Esophagus squamous epithelium (tissue), 5 donors: ENCODE measurements at places on chromosomes 3 and 15.

DNA sequence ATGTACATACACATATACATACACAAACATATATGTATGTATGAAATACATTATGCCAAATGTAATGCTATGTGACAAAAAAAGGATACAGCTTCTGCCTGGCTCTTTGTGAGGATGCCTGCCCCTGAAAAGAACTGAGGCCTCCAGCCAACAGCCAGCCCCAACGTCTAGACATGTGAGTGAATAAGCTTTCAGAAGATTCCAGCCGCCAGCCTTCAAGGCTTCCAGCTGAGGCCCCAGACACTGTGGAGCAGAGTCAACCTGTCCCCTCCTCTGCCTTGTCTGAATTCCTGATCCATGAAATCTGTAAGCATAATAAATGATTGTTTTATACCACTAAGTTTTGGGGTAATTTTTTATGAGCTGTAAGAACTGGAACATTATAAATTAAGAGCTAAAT is 24.7 kb downstream of the GXYLT2 start:
- no peak for DNase-seq

- DNase-seq: no peak
These were observed 102.8 kb downstream of the RFTN1 start for GRCh38 chr3:16410659-16411058.

- DNase-seq: no peak
These were observed 1.3 kb upstream of the MEF2A start for GRCh38 chr15:99564221-99565048.

- no peak for DNase-seq
These were observed 60.7 kb upstream of the USP50 start for GRCh38 chr15:50607129-50607528.

- DNase-seq: no peak
These were observed 2.2 kb downstream of the C15orf62 start for GRCh38 chr15:40772014-40772413.

GRCh38 chr15:99703603-99704443 is 29.4 kb downstream of the LYSMD4 start:
- DNase-seq: no peak

GRCh38 chr3:155983834-155984474 is 113.5 kb downstream of the GMPS start:
- DNase-seq: no peak

GRCh38 chr3:6351752-6352151 is 509.2 kb upstream of the GRM7 start:
- no peak for DNase-seq

DNA sequence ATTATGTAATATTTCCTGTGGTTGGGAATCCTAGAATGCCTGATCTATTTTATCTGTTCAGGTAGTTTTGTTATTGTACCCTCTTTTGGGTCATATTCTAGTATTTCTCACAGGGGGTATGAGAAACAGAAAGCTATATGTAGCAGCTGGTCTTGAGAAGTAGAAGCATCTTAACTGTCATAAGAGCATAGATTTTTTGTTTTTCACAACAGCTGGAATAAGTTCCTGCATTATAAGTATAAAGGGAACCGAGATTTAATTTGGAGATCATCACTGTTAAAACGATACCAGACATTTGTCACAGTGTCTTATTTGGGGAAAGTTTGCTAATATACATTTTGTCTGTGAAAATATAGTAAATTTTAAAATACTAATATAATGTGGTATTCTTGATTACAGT is 4.8 kb downstream of the RAP2B start:
- DNase-seq: no peak

- DNase-seq: no peak
These were observed 25.3 kb downstream of the CCR9 start for GRCh38 chr3:45911511-45912226.

GRCh38 chr15:61598655-61599054 is 369.6 kb upstream of the RORA start:
- DNase-seq: no peak

- DNase-seq: no peak
These were observed 88.1 kb downstream of the VPS8 start for GRCh38 chr3:184899953-184900595.

- DNase-seq: no peak
These were observed 6.3 kb downstream of the CSK start for GRCh38 chr15:74788042-74788682.

- no peak for DNase-seq
These were observed 13.2 kb upstream of the CCDC13 start for GRCh38 chr3:42786212-42786611.

- DNase-seq: no peak
These were observed 45.0 kb downstream of the WDR76 start for GRCh38 chr15:43871835-43872234.

GRCh38 chr3:159635047-159635641 is 353.5 kb upstream of the IL12A start:
- no peak for DNase-seq

DNA sequence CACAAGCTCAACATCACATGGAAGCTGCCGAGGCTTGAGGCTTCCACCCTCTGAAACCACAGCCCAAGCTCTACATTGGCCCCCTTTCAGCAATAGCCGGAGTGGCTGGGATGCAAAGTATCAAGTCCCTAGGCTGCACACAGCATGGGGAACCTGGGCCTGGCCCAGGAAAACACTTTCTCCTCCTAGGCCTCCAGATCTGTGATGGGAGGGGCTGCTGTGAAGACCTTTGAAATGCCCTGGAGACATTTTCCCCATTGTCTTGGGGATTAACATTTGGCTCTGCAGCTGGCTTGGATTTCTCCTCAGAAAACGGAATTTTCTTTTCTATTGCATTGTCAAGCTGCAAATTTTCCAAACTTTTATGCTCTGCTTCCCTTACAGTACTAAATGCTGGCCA is 18.2 kb downstream of the HRG start:
- DNase-seq: no peak

- DNase-seq: no peak
These were observed 20.9 kb downstream of the SYN2 start for GRCh38 chr3:12024959-12025570.

DNA sequence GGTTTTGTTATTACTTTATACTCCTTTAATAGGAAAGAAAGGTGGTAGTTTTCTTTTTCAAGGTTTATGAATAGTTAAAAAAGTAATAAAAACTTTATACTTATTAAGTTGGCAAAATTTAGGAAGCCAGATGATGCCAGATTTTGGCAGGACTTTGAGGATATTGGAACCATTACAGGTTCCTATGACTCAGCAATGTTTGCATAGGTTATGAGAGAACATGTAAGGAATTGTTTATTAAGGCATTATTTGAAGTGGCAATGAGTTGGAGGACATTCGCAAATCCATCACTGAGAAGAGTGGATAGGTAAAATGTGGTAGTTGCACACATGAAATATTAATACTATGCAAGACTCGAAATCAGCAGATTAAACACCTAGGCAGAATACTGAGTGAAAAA is 29.9 kb downstream of the CDAN1 start:
- DNase-seq: no peak

GRCh38 chr15:95175914-95176658 is 944.7 kb downstream of the MCTP2 start:
- no peak for DNase-seq

- no peak for DNase-seq
These were observed 43.5 kb downstream of the ADAMTS17 start for GRCh38 chr15:100298257-100298656.

DNA sequence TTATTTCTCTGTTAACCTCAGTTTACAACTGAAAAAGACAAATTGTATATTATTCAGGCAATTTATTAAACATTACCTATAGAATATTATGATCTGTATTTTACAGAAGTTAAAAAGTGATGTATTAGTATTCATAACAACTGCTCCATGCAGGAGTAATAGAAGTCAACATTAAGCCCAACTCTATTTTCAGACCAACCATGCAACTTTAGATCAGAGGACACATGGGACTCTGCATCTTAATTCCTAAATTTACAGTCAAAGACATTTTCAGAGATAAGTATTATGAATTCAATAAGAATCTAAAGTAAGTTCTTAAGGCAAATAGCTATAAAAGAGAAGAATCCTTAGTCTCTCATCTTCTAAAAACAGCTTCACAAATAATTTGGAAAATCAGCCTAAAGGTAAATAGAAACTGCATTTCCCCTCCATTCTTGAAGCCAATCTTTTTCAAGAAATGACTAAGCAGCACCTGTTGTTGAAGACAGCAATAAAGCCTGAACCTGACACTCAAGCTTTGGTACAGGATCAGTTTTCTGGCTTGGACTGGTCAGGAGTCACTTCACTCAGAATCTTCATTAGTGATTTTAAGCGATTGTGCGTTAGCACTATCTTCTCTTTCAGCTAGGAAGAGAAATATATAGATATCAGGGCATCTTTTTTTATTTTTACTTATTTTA is 23.0 kb downstream of the OIP5 start:
- no peak for DNase-seq

DNA sequence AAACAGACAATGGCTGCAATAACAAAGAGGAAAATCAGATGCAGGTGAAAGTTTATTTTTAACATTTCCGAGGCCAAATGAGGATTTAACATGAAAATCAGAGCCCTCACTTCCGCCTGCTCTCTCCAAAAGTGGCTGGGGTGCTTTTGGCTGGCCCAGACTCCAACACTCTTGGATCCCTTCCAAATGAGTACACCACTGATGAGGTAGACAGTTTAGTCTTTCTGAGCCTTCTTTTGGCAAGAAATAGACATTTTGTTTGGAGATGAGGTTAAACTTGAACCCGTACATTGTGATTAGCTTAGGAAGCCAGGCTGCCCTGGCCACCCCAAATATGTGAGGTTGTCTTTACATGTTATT is 51.0 kb upstream of the TRA2B start:
- no peak for DNase-seq

DNA sequence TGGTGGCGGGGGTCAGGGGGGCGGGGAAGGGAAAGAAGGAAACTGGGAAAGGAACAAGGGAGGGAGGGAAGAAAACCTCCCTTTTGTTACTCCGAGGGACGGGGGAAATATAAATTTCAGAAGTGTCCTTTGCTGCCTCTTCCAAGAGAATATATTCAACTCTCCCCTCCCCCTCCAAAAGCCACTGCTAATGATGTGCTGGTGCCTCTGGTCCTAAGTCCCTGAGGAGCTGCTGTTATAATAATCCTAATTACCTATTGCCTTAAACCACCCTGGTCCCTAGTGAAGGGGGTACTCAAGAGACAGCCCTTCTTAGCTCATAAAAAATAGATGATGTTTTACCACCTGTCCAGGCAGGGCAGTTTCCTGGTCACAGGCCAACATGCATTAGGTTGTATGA is 118.3 kb upstream of the TRIM42 start:
- DNase-seq: no peak

GRCh38 chr15:42707873-42708544 is 28.9 kb downstream of the CDAN1 start:
- DNase-seq: no peak

- DNase-seq: no peak
These were observed 1.4 kb upstream of the MAGEL2 start for GRCh38 chr15:23648920-23649515.

DNA sequence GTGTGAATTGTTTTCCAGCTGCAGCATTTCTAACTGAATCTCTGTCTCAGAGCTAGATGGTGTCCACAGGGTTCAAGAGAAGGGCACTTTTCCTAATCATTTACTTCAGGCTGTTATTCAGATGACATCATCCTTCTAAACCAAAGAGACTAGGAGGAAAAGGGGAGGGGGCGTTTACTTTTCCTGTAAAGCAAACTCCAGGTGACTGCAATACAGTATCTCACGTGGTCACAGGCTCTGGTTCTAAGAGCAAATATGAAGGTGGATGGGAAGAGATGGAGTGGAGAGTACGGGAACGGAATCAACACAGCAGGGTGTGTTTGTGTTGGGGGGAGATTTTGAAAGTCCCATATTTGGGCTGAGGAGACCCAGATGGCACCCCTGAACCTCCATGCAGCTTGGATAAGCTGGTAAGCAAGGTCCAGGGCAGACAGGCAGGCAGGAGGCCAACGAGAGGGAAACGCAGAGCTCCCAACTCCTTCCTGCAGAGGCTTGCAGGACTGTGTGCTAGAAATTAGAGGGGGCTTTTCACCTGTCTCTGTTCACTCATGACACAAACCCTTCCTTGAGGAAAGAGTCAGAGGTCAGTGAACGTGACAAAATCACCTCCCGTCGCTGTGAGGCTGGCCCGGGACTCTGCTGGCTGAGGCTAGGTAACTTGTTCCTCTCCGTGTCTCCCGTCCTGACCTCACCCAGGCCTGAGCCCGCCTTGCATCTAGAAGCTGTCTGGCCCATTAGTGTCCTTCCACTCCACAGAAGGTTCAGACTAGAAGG is 151.2 kb downstream of the OPA1 start:
- no peak for DNase-seq

- no peak for DNase-seq
These were observed 123.3 kb upstream of the GBE1 start for GRCh38 chr3:81884791-81885190.

GRCh38 chr15:31437686-31438085 is 111.1 kb downstream of the KLF13 start:
- no peak for DNase-seq

- DNase-seq: no peak
These were observed 10.3 kb downstream of the LPP start for GRCh38 chr3:188164248-188164687.

DNA sequence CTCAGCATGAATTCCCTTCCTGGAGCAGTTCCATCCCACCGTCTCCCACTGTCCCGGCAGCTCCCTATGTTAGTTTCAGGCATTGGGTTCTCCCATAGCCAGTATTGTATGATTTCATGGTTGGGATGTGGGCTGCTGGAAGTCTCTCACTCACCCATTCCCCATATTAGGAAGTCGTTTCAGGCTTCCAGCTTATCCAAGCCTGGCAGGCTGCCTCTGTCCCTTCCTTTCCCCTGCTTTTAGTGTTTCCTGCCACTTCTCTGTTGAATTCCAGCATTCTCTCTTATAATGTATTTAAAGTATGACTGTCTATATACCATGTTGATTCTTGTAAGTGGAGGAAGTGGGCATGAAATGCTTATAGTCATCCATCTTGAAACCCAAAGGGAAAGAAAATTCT is 309.7 kb upstream of the RBMS3 start:
- no peak for DNase-seq

DNA sequence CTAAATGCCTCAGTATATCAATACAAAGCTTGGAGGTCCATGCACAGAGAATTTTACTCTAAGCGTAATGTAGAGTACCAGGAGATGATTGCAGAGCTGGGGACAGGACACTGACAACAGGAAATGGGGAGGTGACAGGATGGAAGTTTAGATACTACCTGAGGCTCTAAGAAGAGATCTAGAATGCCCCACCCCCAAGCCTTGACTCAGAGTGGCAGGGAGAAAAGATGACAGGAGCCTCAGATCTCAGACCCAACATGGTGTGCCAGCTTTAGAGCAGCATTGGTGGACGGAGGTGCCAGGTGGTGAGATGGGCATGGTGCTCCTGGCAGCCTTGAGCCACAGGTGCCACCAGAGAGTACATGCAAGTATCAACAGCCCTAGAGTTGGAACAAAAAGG is 62.5 kb downstream of the LYZL4 start:
- no peak for DNase-seq

DNA sequence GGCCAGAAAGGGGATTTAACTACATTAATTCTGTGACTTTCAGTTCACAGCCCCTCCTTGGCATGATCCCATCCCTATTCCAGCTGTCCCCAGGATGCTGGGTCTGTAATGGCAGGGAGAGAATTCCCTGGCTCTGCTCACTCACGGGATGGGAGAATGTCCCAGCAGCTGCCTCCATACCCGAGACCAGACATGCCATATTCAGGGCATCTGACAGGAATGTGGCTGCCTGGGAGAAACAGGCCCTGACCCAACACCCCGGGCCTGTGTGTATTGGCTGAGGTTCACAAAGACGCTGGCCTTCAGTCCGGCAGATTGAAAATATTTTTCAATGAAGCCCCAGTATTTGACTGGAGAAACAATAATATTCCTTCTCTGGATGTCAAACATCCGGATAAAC is 83.6 kb upstream of the SMAD3 start:
- DNase-seq: no peak
